EL (cell line): ENCODE measurements at places on chromosomes 4 and X.

- DNase-seq, result peak; percentile 63
These were observed 950.1 kb downstream of the FAT4 start for GRCh38 chr4:126264839-126265238.

GRCh38 chr4:61336916-61337315 is 136.8 kb downstream of the ADGRL3 start:
- DNase-seq, result no peak

DNA sequence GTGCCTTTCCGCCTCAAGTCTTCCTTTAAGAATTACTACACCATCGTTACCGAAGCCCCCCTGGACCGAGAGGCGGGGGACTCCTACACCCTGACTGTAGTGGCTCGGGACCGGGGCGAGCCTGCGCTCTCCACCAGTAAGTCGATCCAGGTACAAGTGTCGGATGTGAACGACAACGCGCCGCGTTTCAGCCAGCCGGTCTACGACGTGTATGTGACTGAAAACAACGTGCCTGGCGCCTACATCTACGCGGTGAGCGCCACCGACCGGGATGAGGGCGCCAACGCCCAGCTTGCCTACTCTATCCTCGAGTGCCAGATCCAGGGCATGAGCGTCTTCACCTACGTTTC is 2.2 kb downstream of the PCDH10 start:
- DNase-seq, result peak; percentile 18

- DNase-seq, result no peak
These were observed 262.1 kb upstream of the CXXC4 start for GRCh38 chr4:104756837-104757236.

DNA sequence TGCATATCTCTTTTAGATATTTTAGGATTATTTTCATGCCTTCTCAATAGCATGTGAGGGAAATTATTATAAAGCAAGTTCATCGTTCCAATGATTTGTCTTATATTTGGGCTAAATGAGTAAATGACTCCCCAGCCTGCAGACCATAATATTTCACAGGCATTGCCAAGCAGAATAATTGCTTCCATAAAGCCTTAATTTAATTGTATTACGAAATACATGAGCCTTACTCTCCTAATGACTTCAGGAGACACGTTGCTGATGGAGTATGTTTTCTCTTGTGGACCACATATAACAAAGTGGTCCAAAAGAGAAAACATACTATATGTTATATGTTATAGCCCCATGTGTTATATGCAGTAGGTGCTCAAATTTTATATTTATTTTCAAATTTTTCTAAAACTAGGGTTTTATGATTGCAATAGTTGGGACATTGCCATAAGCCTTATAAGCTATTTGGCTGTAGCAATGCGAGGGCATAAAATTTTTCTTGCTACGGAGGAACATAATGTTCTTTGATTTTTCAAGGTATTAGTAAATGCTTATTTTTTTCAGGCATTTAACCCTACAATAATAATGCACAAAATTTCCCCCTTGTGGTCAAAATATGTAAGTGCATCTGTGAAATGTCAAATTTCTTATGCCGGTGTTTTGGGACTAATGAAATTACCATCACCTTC is 26.2 kb upstream of the TMPRSS11D start:
- DNase-seq, result peak; percentile 23

DNA sequence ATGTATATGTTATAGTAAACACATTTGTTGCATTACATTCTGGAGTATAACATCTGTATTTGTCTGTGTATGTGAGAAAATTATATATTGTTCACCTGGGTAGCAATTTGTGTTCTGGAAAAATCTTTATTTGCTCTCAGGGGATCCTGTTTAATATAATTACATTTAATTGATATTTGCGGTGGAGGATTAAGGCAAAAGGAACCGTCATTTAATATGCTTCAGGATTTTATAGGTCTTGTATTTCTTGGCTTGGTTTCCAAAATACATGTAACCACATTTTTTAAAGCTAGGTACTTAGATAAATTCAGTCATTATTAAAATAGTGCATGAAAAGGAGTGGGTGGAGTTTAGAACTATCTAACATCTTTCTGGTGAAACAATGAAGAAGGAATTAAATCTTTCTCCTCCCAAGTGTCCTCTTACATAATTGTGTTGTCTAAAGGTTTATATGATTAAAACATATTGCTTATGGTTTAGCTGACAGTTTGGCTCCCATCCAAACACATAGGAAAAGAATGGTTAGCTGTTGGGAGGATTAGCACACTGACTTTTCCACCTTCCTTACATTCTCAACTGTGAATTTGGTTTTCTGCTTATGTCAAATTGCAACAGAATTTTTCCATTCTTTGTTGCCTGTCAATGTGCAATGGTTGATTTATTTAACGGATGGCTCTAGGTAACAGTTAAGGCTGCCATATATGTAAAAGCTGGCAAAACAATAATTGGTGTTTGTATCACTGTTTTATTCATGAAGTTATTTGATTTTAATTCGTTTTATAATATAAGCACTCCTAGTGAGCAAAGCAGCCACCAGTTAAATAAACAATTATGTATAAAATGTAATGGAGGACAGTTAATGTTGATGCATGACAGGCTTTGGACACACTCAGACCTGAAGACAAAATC is 250.8 kb upstream of the SFRP2 start:
- DNase-seq, result no peak

- no peak for DNase-seq
These were observed 443.4 kb downstream of the BCOR start for GRCh38 chrX:39654183-39654925.

GRCh38 chr4:119034276-119035008 is 101.2 kb upstream of the MYOZ2 start:
- DNase-seq, result peak; percentile 30

DNA sequence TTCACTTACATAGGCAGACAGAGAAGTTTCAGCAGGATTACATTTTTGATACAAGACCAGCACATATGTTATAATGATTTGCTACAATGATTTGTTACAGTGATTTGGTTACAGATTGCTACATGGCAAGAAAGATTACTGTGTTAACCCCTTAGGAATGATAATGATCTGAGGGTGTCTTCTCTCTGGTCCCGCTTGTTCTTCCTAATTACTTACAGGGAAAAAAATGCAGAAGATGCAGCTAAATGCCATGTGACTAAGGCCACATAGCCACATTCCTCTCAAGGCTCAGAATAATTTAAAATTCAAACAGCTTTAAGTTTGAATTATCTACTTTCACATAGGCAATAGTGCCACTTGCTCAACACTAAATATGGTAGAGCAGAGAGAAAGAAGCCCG is 9.7 kb upstream of the LAP3 start:
- peak; percentile 58 for DNase-seq

DNA sequence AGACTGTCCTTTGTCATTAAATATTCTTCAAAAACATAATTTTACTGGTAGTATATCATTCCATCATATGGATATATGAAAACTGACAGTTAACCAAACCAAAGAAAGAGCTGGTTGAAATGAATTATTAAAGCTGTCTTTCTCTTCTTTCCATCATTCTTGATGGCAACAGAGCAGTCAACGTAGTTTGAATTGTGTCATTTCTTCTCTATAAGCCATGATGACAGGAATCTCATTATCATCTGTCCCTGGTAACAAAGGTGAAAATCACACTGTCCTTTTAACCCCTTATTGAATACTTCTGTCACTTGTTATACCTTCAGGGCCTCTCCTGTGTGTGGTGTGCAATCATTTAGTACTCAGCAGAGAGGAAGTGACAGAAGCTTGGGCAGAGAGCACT is 197.0 kb upstream of the SLITRK2 start:
- no peak for DNase-seq

GRCh38 chr4:6115342-6115741 is 85.0 kb downstream of the JAKMIP1 start:
- DNase-seq, result no peak

GRCh38 chr4:83364312-83364711 is 29.7 kb upstream of the HPSE start:
- no peak for DNase-seq

DNA sequence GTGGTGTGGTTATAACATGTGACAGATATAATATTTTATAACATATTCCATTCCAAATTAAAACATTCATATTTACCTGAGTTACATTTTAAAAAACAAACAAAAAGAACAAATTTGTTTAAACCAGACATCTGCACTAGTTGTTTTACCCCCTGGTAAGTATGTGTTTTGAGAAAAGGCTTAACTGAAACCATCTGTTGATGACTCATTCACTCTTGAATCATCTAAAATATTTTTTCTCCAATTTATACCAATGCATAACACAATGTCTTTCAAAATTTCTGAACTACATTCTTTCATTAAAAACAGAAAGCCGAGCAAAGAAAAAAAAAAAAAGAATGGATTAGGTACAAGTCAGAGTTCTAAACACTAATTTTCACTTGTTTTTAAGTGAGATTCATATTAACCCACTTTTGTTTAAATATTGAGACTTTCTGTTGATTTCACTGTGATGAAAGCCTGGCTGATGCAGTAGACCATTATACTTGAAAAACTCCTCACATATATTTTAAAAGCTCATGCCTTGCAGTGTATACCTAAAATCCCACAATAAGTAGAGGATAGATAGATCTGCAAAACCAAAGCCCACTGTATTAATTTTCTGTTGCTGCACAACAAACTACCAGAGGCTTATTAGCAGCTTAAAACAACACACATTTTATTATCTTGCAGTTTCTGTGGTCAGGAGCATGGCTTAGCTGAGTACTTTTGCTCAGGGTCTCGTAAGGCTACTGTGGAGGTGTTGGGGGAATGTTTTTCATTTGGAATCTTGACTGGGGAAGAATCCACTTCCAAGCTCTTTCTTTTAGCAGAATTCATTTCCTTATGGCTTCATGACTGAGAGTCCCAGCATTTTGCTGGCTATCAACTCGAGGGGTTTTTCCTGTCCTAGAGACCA is 221.5 kb downstream of the PCDH18 start:
- DNase-seq, result peak; percentile 78

GRCh38 chrX:39875834-39876628 is 221.7 kb downstream of the BCOR start:
- DNase-seq, result no peak

DNA sequence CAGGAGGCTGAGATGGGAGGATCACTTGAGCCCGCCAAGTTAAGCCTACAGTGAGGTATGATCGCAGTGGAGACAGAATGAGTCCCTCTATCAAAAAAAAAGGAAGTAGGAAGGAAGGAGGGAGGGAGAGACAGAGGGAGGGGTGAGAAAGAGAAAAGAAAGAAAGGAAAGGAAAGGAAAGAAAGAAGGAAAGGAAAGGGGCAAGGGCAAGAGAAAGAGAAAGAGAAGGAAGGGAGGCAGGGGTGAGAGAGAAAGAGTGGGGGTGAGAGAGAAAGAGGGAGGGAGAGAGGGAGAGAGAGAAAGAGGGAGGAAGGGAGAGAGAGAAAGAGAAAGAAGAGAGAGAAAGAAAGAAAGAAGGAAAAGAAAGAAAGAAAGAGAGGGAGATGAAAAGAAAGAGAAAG is 13.2 kb downstream of the ELF2 start:
- no peak for DNase-seq

- peak; percentile 68 for DNase-seq
These were observed 14.5 kb downstream of the SLC25A5 start for GRCh38 chrX:119482481-119483480.
